Umbilical cord (tissue), 2 donors: ENCODE measurements at places on chromosomes 4 and X.

DNA sequence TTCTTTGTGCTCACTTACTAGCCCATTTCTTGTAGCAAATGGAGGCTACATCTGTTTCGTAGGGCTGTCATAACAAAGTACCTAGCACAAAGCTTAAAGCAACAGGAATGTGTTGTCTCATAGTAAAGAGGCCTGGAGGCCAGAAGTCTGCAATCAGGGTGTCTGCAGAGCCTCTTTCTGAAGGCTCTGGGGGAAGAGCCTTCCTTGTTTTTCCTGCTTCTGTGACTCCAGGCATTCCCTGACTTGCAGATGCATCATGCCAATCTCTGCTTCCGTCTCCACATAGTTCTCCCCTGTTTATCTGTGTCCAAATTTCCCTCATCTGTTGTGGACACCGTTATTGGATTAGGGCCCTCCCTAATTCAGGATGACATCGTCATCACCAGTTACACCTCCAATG, 67.1 kb downstream of the SHROOM2 start:
- no peak for DNase-seq

DNA sequence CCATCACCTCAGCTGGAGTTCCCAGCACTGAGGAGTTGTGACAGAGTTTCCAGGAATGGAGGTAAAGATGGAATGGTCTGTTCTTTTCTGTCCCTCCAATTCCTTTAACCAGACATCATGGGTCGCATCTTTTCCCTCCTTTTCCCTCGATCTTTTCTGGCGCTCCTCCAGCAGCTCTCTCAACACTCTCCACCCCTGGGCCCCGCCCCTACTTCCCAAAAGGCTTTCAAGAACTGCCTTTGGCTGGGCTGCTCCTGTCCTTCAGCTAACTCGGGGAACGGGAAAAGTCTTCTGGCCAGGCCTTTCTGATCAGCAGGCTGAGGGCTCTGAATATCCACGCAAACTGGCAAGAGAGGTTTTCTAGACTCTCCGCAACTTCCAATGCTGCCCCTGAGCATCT, 34.0 kb downstream of the UTP14A start:
- DNase-seq = peak; percentile 13

DNA sequence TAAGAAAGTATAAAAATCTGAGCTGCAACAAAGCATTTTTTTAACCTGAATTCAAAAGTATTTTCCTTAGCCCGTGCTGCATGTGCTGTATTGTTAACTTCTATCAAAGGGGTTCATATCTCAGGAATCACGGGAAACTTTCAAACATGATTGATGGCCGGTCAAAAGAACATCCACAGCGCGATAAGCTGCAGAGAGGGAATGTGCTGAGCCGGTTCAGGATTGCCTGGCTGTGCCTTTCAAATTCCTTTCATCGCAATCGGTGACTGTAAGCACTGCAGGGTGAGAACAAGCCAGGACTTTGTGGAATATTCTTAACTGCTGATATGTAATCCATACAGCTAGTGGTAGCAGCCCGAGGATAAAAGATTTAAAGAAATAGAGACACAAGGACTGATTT, 210.9 kb upstream of the NOCT start:
- peak; percentile 87 for DNase-seq

- DNase-seq = no peak
Measured at GRCh38 chr4:157664726-157665125, 444.2 kb downstream of the GRIA2 start.

DNA sequence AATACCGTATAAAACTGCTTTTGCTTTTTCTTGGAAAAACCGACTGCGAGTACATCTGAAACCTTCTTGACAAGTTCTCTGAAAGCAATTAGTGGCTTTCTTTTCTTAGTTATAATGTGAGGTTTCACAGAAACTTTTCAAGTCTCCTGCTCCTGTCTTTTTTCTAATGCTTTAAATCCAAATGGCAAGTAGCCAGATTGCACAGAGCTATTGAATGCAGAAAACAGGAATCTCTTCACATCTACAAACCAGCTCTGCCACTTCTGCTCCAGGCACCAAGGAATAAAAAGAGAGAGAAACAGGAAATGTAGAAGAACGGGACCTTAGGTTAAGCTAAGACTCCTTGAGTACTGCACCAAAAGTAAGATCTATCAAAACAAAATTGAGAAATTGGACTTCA, 267.3 kb upstream of the TET2 start:
- DNase-seq = peak; percentile 66

DNA sequence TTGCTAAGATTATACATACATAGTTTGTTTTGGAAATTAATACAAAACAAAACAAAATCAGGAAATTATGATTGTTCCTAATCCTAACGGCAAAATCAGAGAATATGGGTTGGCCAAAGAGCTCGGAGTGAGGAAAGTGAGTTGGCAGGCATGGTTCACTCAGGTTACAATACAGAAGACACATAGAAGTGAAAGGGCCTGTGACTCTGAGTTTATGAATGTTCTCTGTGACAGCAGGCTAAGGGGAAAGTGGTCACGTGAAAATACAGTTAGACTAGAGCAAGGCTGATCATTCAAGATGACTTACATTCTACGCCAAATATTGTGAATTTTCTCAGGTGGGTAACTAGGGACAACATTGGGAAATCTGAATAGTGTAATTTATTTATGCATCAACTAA, 1001.3 kb downstream of the CCSER1 start:
- no peak for DNase-seq

DNA sequence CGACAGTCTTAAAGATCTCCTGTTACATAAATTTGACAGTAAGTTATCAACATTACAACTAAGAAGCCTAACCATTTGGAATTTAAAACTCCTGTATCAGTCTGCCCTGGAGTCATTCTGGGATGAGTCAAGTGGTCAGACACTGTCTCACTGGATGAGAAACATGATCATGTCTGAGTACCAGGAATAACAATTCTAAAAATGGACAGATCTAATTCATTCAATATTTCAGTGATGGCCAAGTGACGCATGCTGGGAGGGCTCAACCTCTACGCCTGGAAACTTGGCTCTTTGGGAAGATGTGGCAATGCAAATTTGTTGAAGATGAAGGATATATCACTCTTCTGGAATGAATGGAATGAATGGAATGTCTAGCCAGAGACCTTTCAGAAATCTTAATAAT, 1427.2 kb downstream of the STIM2 start:
- peak; percentile 81 for DNase-seq

- DNase-seq = no peak
Measured at GRCh38 chrX:133650239-133650638, 234.9 kb upstream of the GPC4 start.

DNA sequence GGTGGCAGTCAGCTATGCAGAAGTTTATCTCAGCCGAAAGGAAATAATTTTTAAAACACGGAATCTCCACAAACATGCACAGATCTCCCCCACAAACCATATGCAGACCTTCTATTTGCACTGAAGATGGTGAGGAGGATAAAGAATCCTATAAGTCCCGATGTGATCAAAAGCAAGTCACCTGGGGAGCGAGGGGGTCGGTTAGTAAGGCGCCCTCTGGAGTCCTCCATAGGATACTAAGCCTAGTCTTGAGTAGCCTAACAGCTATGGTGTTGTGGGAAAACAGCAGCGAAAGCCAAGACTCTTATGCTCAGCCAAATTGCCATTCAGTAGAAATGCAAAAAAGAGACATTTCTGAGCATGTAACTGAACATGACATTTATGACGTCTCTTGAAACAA, 210.9 kb downstream of the FRMPD4 start:
- DNase-seq = no peak

DNA sequence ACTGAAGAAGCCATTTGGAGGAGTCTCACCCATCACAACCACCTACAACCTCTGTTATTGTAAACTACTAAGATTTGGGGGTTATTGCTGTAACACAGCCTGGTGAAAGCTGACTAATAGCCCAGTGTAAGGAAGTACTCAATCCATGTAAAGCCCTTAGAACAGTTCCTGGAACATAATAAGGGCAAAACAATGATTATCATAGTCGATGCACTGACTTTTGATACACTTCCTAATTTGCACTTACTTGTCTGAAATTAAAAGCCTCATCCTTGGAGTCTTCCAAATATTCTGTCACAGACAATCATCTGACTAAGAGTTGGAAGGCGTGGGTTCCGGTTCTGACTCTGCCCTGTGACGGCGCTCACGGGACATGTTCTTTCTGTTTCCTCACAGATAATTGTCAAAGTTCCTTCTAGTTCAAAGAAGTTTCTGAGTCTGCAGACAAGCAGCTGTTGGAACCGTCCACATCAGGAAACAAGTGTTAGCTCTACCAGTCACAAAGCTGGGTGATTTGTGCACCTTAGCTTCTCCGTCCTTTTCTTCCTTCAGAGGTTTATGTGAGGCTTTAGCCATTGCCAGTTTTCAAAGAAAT, 33.4 kb upstream of the RASGEF1B start:
- peak; percentile 40 for DNase-seq

DNA sequence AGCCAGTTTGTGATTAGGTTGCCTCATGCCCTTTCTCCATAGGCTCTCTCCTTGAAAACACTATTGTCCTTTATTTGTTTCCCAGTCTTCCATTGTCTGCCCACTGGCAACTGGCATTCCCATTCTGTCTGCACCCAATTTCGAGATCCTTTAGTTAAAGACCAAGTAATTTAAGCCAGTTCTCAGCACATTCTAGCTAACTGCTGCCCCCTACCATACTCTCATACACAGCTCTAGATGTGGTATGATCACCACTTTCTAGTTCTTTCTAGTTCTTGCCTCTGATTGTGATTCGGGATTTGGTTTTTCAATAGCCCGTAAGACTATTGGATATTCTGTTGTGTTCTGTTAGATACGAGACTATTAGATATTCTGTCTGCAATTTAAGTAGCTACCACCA, 135.8 kb upstream of the TRPC5 start:
- DNase-seq = no peak

GRCh38 chr4:173214661-173215060, 46.0 kb downstream of the GALNT7 start:
- peak; percentile 78 for DNase-seq

GRCh38 chrX:8037593-8038348, 110.6 kb upstream of the PNPLA4 start:
- DNase-seq = no peak

DNA sequence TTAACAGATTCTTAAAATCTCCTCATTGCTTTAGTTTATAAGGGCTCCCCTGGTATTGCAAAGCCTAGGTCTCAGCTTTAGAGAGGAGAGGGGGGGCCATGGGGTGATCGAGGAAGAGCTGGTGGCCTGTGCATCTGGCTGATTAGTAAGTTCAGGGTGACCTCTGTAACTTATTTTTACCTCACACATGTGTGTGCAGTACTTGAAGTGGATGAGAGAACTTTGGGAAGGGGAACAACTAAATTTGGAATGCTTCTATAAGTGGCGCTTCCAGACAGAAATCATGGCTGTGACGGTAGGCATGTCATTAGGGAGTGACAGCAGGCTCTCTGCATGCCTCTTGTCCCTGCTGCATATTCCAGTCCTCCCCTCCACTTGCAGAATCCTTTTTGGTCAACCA, 41.9 kb downstream of the FRAS1 start:
- no peak for DNase-seq

- no peak for DNase-seq
Measured at GRCh38 chrX:131399678-131400428, 110.7 kb upstream of the IGSF1 start.

- no peak for DNase-seq
Measured at GRCh38 chrX:153635388-153635787, 11.6 kb upstream of the DUSP9 start.

DNA sequence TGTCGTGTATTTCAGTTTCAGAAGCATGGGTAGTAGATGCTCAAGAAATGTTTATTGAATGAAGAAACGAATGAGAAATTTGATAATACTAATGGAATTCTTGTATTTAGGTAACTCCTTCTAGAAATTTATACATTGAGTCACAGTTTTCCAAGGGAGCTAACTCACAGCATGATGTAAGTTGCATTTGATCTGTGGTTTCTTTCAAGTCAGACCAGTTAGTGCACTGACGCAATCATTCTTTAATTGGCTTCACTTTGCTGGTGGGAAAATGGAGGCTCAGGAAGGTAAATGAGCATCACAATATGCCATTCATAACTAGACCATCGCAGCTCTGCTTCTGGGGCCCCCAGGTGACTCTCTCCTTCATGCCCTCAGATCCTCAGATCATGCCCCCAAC, 17.3 kb upstream of the CWH43 start:
- no peak for DNase-seq

DNA sequence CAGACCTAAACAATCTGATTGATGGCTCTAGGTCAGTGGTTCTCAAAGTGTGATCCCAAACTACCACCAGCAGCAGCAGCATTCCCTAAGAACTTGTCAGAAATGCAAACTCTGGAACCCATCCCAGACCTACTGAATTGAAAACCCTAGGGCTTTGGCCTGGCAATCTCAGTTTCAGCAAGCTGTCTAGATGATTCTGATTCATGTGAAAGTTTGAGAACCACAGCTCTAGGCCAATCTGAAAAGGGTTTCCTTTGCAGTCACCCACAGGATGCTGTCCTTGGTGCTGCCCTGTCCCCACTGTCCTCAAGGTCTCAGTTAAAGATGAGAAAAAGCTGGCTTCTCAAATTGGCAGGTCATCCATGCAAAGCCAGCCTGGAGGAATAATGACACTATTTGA, 34.8 kb downstream of the SMPX start:
- no peak for DNase-seq

GRCh38 chrX:150903110-150903508, 4.6 kb upstream of the CD99L2 start:
- no peak for DNase-seq

- no peak for DNase-seq
Measured at GRCh38 chr4:141739636-141740035, 103.3 kb downstream of the IL15 start.

GRCh38 chr4:161403781-161404180, 760.0 kb downstream of the FSTL5 start:
- no peak for DNase-seq

DNA sequence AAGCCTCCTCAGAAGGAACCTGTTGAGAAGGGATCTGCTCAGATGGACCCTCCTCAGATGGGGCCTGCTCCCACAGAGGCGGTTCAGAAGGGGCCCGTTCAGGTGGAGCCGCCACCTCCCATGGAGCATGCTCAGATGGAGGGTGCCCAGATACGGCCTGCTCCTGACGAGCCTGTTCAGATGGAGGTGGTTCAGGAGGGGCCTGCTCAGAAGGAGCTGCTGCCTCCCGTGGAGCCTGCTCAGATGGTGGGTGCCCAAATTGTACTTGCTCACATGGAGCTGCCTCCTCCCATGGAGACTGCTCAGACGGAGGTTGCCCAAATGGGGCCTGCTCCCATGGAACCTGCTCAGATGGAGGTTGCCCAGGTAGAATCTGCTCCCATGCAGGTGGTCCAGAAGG, 22.9 kb downstream of the REST start:
- DNase-seq = no peak

GRCh38 chr4:1630266-1630665, 53.8 kb downstream of the FAM53A start:
- no peak for DNase-seq

DNA sequence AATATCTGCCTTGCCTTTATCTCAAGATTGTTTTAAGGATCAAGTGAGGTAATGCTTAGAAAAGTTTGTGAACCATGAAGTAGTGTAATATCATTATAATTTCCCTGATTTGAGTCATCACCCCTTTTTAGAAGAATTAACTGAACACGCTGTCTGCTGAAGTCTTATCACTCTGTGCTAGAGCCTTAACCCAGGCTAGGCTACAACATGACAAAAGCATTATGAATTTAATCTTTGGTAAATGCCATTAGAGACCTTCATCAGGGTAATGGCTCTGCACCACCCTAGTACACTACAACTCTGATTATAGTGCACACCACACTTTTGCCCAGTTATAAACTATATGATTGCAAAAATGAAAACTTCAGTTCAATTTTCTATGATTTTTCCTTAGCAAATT, 118.3 kb downstream of the ADGRL3 start:
- no peak for DNase-seq

- no peak for DNase-seq
Measured at GRCh38 chr4:129233691-129234090, 137.7 kb downstream of the C4orf33 start.
